ENCODE measurements at places on chromosomes 5 and 9. TPM values are rescaled to one million over a fixed set of nuclear protein-coding genes. Genes with fewer than 3 reads are reported as not detected.

GRCh38 chr9:71986900-71987299 is 73.5 kb downstream of the C9orf57 start:
- DNase-seq: no peak

DNA sequence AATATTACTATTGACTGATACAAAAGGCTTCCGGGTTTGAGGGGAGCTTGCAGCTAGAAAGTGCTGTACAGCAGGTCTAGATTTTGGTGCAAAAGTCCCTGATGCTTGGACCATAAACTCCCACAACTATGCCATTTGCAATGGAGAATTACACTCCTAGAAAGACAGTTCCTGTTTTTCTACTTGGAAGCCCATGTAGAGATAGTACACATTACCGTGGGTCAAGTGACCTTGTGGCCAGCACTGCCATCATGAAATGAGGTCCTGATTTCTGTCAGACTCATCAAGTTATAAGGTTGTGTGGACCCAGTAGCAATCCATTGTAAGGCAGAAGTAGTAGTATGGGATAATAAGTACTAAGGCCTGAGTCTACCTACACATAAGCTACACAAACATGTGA is 42.8 kb upstream of the TNFSF8 start:
- DNase-seq: no peak

DNA sequence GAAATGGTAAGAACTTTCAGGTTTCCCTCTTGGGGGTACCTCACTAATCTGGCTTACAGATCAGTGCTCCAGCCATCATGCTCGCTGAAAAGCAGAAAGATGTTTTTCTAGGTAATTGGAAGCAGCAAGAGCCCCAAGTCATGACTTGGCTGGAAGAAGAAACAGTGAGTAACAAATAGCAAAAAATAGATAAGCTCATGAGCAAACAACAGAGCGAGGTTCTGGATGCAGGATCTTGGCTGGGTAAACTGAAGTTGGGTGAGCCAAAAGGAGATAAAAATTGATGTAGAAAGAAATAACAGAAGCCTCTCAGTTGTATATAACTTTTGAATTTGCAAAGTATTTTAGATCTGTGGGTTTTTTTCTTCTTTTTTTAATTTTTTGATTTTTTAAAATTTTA is 110.1 kb downstream of the INSYN2B start:
- no peak for DNase-seq

DNA sequence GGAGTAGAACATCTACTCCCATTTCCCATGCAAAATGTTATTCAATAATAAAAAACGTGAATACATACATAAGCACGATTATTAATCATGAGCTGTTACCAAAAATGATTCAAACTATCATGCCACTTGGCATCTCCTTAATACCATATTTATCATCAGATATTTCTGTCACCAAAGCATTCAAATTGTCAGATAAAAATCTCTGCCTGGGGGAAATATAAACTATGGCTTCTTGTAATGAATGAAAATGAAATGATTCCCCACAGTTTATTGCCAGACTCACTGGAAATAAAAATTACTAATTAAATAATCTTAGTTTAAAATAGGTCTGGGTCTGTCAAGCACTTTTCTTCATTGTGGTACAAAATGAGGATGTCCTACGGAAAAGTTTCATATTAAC is 265.4 kb downstream of the EDIL3 start:
- no peak for DNase-seq

GRCh38 chr5:58358501-58359178 is 101.2 kb downstream of the PLK2 start:
- DNase-seq: no peak

The FAM163B gene
- not detected for polyA plus RNA-seq

GRCh38 chr9:8652255-8652654 is 852.7 kb upstream of the DMAC1 start:
- no peak for DNase-seq

- no peak for DNase-seq
Measured at GRCh38 chr9:11755951-11756350, 937.2 kb upstream of the TYRP1 start.

- DNase-seq: no peak
Measured at GRCh38 chr9:8278048-8278447, 478.5 kb upstream of the DMAC1 start.

GRCh38 chr5:108264533-108264932 is 117.4 kb downstream of the FBXL17 start:
- DNase-seq: no peak

DNA sequence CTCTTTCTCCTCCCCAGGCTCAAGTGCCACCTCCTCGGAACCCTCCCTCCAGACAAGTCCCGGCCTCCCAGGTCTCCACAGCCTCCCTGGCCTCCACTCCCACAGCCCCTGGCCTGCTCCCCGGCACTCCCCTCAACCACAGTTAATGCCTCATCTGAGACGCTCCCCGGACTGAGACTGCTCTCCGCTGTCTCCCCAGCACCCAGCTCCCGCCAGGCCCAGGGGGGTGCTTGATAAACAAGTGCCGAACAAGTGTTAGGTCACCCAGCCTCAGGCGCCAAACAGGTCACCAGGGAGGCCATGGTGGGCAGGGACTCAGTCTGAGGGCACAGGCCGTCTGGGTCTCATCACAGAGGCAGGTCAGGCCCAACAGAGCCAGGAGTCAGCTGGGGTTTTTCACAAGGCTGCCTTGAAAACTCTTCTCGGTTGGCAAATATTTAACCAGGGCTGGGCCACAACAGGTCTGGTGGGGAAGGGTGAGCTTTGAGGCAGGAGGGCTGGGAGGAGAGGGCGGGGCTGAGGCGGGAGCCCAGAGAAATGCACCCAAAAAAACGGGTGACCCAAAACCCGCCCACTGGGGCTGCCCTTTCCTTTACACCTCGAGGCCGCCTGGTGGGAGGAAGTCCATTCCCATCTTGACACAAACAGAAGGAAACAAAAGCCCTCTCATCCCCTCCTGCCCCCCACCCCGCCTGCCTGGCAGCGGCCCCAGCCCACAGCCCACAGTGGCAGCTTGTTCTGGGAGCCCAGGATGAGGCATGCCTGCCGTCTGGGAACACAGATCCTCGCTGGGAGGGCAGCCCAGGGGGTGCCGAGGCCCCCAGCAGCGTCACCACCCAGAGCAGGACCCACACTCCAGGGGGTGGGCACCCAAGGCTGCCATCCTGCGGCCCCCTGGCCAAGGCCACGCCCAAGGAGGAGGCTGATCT is 66.6 kb upstream of the STXBP1 start:
- DNase-seq: no peak

The CCNO gene
- not detected for polyA plus RNA-seq

DNA sequence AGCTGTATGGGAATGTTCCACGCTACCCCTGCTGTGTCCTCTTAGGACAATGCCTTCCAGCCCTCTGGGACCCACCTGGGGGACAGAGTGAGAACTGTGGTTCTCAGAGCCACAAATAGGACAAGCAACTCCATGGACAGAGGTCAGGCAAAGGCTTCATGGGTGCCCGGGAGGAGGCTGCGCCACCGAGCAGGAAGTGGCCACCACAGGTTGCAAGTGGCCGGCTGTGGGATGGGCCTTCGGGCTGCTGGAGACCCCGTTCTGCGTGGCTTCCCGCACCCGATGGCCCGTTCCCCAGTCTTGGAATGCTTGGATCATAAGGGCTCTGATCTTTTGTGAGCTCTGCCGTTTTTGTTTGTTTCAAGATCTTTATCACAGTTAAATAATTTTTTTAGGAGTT is 118.8 kb downstream of the BOD1 start:
- no peak for DNase-seq

The F2RL1 gene
- polyA plus RNA-seq: 2.0 TPM

The PCDHGB1 gene
- polyA plus RNA-seq: not detected

- DNase-seq: no peak
Measured at GRCh38 chr9:135776893-135777622, 75.1 kb downstream of the KCNT1 start.

The TGFBR1 gene
- polyA plus RNA-seq: 23.6 TPM

- DNase-seq: no peak
Measured at GRCh38 chr5:168424594-168425323, 61.5 kb upstream of the RARS1 start.

The PRSS3 gene
- not detected for polyA plus RNA-seq

- DNase-seq: no peak
Measured at GRCh38 chr5:109191153-109191558, 218.6 kb downstream of the PJA2 start.

GRCh38 chr9:36142510-36143244 is 6.1 kb downstream of the GLIPR2 start:
- DNase-seq: no peak

DNA sequence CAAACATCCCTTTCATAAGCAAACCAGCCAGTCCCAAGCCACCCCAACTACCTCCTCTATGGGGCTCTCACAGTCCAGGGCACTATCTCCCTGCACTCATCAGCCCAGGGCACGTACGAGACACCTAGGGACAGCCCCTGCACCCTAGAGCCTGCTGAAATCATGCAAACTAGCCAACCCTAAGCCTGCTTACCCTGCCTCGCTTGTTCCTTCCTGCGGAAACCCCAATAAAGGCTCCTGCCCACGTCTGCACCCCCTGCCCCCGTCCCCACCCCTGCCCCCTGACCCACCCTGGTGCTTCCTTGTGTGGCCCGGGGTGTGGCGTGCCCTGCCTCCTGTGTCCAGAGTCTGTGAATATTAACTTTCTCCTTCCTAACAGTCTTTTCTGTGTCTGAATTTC is 135.9 kb downstream of the GADD45G start:
- no peak for DNase-seq

- DNase-seq: no peak
Measured at GRCh38 chr5:147966829-147967228, 60.5 kb upstream of the C5orf46 start.

DNA sequence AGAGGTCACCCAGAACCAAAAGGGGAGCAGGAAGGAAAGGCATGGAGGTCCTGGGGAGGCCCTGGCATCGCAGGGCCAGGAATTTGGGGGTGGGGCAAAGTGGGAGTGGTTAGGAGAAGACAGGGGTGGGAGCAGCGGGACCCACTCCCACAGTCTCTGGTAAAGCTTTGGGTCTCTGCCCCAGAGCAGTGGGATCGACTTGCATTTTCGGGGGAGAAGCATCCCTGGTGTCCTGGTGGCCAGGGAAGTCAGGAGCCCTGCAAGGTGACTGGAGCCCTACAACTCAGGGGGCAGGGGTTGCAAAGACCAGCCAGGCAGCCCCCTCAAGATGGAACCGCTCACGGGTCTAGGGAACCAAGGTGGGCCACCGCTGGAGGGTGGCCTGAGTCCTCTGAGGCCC is 22.4 kb upstream of the GTF3C5 start:
- DNase-seq: no peak

The NOP16 gene
- 22.8 TPM for polyA plus RNA-seq

The SYK gene
- polyA plus RNA-seq: 0.37 TPM
